ENCODE measurements at places on chromosomes 7 and 10.

DNA sequence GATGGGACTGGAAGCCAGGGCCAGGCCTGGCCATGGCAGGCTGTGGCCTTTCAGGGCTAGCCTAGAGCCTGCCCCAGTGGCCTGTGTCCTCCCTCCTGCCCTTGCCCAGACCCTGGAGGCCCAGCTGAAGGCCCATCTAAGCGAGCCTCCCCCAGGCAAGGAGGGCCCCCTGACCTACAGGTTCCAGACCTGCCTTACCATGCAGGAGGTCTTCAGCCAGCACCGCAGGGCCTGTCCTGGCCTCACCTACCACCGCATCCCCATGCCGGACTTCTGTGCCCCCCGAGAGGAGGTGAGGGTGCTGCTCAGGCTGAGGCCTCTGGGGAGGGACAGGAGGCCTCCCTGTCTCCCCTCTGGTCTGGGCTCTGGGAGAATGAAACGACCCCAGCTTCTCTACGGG is 60.9 kb downstream of the PALD1 start:
- DNase-seq, result no peak

- no peak for DNase-seq
Observed at GRCh38 chr7:69967689-69968450, 369.6 kb downstream of the AUTS2 start.

GRCh38 chr7:158821171-158822031 is 7.9 kb downstream of the ESYT2 start:
- no peak for DNase-seq

DNA sequence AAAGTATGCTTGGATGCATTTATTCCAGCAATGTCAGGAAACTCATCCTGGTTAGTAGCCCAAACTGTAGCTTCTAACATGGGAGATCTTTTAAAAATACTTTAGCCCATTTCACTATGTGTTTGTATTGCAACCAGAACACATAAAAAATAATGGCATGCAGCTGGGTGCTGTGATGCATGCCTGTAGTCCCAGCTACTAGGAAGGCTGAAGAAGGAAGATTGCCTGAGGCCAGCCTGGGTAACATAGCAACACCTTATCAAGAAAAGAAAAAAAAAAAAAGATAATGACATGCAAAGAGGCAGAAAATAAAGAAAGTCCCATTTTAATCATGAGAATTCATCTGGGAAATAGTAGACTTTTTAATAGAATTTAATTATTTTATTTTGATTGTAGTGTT is 517.0 kb upstream of the TEX47 start:
- no peak for DNase-seq

- DNase-seq, result no peak
Observed at GRCh38 chr7:19377611-19378344, 232.6 kb upstream of the FERD3L start.

GRCh38 chr7:70582927-70583895 is 548.7 kb upstream of the GALNT17 start:
- DNase-seq, result no peak

DNA sequence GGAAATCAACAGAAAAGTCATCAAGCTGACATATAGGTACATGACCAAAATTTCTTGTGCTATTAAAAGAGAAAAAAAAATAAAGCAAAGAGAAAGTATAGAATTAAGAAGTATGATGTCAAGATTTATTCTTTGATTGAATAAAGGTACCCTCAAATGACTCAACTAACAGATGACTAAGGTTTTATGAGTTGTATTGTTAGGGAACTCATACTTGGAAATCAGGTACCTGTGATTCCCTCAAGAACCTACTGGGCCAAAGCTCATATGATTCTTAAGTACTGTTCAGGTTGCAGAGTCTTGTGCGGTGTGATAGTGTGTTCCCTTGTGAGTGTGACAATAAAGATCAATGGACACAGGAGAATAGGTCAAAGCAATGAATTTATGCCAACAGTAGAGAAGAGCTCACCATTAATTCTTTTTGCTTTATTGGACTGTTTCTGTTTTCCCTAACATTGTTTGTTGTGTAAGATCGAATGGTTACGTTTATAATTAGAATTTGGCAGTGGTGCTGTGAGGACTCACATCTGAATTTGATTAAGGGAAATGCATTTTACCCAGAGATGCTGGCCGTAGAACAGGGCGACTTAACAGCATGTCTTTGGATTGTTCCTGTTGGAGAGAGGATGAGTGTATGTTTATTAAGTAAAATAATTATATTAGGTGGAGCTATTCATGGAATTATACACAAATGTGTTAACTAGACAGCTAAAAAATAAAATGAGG is 293.2 kb upstream of the SEMA3D start:
- no peak for DNase-seq

- DNase-seq, result no peak
Observed at GRCh38 chr10:128557149-128557710, 431.0 kb upstream of the MKI67 start.

GRCh38 chr7:97818066-97818663 is 54.0 kb downstream of the ASNS start:
- DNase-seq, result no peak

GRCh38 chr7:52017802-52018679 is 701.4 kb upstream of the COBL start:
- no peak for DNase-seq

GRCh38 chr7:88331322-88331721 is 24.6 kb upstream of the STEAP4 start:
- DNase-seq, result no peak

DNA sequence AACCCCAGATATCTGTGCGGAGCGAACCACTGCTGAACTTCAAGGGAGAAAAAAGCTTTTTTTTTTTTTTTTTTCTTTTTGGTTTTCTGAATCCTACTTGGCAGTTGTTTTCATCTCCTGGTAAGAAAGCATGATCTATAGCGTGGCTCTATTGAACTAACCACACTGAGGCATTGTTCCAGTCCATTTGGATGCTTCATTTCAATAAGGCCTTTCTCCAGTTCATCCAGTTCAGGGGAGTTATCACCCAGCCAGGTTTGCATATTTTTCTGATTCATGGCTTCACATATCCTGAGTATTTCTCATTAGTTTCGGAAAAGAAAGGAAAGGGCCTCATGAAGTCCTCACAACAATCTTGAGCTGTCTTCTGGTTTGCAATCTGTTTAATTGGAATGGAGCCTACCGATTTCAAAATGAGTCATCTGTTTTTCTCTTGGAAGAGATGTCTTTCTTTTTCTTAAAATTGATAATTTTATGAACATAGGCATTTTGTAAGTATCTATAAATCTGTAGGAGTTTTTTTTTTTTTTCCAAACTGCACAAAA is 93.1 kb upstream of the STEAP4 start:
- no peak for DNase-seq

- no peak for DNase-seq
Observed at GRCh38 chr10:89055159-89055558, 64.6 kb downstream of the FAS start.

DNA sequence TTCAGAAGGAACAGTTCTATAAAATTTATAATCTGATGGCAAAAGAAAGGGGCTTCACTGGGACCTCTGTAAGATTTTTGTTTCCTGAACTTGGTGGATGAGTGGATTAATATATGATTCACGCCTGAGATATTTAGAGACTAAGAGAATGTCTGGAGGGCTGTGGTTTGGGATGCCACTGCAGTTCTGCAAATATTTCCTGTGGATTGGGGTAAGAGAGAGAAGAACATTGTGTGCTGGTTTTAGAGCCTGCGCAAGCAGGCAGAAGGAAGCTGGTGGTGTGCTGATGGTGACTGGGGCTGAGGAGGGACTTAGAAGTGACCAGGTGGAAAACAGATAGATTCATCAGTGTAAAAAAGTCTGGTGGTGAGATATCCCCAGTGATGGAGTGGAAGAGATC is 87.0 kb downstream of the SUGCT start:
- DNase-seq, result no peak

DNA sequence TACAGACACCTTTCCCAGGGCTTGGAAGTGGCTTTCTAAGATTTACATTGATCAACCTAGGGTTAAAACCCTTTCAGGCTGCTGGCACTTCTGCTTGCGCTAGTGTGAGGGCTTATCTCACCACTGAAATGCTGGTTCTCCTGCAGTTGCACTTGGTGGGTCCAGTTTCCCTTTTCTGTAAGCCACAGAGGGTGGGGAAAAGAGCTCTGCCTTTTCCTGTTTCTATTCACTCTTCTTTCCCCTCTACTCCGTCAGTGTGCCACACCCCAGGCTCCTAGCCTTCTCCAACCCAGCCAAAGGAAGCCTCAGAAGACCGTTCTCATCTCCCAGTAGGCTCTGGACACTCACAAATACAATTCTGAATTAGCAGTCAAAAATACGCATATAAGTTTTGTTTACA is 19.0 kb upstream of the CAPZA2 start:
- DNase-seq, result no peak

GRCh38 chr10:5684971-5685763 is 529 bp downstream of the TASOR2 start:
- peak; percentile 65 for DNase-seq

GRCh38 chr10:132131581-132132420 is 54.9 kb upstream of the DPYSL4 start:
- DNase-seq, result peak; percentile 2

GRCh38 chr10:35998026-35998425 is 355.9 kb upstream of the FZD8 start:
- DNase-seq, result no peak

DNA sequence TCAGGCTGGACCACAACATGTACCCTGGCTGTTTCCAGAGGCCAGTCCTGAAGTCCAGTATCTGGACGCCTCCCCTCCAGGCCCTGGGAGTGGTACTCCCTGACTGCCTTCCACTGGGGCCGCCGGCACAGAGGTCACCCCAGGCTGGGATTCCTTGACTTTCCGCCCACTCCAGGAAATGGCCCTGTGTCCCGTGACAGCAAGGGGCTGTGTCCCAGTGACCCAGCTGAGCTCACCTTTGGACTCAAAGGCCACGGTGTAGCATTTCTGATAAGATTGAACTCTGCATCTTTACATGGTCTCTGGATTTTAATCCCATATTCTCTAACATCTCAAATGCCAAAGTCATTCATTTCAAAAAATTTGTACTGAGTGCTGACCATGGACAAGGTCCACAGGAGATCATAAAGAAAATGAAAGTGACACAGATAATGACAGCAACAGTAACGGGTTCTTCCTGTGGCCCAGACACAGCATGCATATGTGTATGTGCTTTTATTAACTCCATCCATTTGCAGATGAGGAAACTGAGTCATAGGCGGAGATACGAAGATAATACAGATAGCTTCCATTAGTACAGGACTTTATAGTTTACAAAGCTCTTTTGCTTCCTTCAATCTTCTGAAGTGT is 5.4 kb downstream of the ADAMTS14 start:
- DNase-seq, result no peak

- DNase-seq, result no peak
Observed at GRCh38 chr7:132609222-132609621, 33.0 kb upstream of the PLXNA4 start.

GRCh38 chr7:3260401-3260715 is 40.7 kb upstream of the SDK1 start:
- no peak for DNase-seq

DNA sequence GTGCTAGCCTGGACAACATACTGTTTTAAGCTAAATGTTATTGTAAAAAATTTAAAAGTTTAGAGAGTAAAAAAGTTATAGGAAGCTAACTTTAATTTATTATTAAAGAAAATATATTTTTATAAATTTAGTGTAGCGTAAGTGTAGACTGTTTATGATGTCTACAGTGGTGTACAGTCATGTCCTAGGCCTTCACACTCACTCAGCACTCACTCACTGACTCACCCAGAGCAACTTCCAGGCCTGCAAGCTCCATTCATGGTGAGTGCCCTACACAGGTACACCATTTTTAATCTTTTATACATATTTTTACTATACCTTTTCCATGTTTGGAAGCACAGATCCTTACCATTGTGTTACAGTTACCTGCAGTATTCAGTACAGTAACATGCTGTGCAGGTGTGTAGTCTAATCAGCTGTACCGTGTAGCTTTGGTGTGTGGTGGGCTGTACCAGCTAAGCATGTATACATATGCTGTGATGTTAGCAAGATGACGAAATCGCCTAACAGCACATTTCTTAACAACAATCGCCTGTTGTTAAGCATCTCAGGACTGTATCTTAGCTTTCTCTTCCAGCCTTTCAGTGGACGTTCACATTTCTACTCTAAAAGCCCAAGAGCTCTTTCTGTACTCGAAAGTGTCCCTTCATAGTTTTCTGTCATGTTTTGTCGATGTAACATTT is 12.5 kb downstream of the RNF32 start:
- no peak for DNase-seq

GRCh38 chr10:80540981-80541750 is 3.5 kb downstream of the SH2D4B start:
- DNase-seq, result no peak

- no peak for DNase-seq
Observed at GRCh38 chr10:42475168-42476098, 162.9 kb downstream of the ZNF33B start.

- no peak for DNase-seq
Observed at GRCh38 chr7:98294326-98294725, 12.8 kb downstream of the BRI3 start.

GRCh38 chr10:132538790-132539421 is 1.3 kb downstream of the INPP5A start:
- DNase-seq, result peak; percentile 7

- no peak for DNase-seq
Observed at GRCh38 chr10:6176691-6177231, 26.0 kb upstream of the PFKFB3 start.

GRCh38 chr7:815284-816216 is 16.7 kb upstream of the SUN1 start:
- DNase-seq, result no peak

DNA sequence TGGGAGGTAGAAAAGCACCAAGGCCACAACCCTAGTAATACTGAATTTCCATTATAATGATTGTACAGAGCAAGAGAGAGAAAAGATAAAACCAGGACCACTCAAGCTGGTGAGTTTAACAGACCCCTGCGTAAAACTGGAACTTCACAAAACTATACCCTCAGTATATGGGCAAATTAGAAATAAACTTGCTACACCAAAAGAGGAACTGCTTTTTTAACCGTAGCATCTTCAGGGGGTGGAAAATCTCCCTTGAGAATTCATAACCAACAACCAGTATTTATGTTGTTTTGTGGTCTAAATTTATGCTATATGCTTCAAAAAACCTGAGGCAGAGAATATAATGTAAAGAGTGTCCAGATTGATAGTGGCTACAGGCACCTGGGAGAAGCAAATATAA is 171.2 kb downstream of the SGMS1 start:
- DNase-seq, result no peak

DNA sequence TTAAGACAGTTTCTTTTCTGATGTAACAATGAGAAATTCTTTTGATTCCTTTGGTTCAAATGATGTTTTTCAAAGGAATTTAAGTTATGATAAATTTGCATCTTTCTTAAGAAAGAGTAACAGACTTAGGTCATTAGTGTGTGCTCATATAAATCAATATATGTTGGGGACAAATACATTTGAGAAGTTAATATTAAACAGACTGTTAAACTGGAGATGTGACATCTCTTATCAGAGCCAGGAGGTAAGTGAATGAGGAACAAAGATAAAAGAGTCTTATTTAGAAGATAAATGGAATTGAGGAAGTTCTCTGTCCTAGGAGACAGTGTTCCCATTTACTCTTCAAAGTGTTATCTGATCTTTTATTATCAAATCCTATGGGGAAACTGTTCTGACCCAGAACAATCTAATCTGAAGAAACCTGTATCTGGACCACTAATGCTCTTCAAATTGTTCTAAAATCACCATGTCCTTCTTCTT is 104.8 kb upstream of the LAMB4 start:
- no peak for DNase-seq

Data from T-helper 17 cell (primary cell).